Neural progenitor cell (in vitro differentiated cells): ENCODE measurements at places on chromosomes 16 and 17.

DNA sequence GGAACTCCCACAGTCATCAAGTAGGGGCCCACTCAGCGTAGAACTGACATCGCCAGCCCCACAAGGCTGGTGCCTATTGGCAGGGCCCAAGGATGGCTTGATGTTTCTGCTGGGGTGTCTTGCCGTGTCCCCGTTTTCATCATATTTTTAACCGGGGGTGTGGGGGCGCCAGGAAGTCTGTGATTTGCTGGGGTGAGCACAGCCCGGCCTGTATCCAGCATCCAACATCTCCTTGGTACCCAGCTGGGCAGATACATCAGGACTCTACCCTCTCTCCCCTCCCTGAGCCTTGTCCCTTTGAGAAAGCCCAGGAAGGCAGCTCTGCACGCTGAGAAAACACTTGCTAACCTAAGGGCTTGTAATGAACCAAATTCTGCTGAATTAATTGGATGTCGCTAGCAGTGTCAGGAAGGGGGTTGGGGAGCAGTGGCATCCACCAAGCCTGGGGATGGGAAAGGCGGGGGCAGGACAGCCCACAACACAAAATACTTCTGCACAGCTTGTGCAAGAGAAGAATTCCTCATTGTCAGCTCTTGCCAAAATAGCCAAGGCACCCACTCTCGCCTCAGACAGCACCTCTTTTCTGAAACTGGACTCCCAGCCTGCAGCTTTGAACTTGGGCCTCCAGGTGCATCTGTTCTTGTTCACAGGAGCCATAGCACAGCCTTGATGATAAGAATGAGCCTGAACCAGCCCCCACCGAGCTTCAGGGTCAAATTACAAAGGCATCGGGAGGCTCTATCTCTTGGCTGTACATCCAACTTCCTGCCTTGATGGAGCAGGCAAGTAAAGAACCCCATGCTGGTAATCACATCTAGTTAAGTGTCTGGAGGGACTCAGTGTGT, 63.7 kb upstream of the LYRM9 start:
- DNase-seq: no peak

- no peak for DNase-seq
Measured at GRCh38 chr17:65057531-65058090, 1.1 kb upstream of the GNA13 start.

DNA sequence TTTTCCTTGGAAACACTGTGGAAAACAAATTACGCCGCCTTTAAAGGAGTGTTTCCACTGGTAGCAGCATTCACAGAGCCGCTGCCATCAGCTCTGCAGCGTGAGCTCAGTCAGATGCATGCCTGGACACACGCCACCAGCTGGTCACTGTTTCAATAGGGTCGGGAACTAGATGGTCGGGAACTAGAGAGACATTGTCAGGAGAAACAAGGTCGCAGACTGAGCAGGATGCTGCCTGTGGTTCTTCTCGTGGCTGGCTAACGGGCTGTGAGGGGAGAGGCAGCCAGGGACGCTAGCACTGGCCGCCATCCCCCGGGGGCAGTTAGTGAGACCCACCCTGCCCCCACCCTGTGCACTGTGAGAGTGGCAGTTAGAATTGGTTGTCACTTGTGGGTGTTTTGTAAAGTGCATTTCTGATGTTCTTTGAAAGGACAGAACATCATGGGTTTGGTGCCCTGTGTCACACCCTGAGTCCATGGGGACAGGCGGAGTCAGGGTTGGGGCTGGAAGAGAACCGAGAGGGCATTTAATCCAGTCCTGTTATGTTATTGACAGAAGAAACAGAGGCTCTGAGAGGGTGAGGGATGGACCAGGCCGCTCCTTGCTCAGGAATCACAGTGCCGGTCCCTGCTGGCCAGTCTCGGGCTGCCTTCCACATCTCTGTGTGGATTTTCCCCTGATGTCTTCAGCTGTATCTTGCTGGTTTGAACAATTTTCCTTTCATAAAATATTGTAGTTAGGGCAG, 86.3 kb downstream of the SPECC1 start:
- peak; percentile 83 for DNase-seq

GRCh38 chr16:85984947-85985451, 86.0 kb downstream of the IRF8 start:
- no peak for DNase-seq

- no peak for DNase-seq
Measured at GRCh38 chr16:88735121-88735520, 28.8 kb downstream of the CTU2 start.

- DNase-seq: no peak
Measured at GRCh38 chr17:34201225-34201624, 53.9 kb upstream of the CCL2 start.

DNA sequence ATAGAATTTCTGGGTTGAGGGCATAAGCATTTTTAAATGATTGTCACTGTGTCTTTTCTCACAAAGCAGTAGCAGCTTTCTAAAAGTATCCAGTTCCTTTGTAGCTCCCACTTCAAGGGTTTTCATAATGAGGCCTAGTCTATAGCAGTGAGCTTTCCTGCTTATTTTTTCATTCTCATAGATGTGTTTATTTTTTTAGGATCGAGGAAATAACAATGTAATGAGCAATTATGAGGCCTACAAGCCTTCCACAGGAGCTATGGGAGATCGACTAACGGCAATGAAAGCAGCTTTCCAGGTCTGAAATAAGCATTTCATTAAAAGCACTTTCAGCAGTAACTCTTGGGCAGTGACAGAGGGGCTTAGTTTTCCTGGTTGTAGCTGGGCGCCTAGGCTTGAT, 10.6 kb upstream of the PSMC5 start:
- DNase-seq: no peak

DNA sequence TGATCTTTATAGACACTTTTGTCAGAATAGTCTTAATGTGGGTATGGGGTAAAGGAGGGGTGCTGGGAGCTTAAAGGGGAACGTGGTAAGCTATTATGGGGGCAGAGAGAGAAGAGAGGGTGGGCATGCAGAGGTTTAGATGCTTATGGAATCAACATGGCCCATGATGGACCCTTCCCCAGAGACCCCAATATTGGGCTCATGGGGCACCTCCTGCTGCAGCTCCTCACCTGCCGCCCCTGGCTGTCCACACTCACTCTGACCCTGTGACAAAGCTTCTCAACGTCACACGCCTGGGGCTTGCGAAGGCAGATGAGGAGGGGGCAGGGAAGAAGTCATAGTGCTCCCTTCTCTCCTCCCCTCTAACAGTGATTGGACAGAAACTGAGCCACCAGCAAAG, 95.3 kb downstream of the SHISA6 start:
- no peak for DNase-seq

GRCh38 chr16:73601911-73602310, 554.0 kb upstream of the ZFHX3 start:
- DNase-seq: no peak

DNA sequence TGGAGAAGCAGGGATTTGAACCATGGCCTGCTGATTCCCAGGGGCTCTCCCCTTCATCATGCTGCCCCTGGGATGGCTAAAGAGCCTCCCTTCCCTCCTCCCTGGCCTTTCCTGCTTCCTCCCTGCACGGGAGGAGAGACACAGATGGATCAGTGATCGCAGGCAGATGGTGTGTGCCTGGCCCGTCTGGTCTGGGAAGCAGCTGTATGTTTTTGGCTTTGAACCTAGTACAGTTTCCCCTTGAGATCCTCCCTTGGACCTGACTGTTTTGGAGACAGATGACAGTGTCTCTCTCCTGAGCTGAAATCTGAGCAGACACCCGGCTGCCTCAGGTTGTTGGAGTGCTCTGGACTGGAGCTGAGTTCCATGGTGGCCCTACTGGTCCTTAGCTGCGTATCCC, 29.0 kb upstream of the ATP2C2 start:
- no peak for DNase-seq

DNA sequence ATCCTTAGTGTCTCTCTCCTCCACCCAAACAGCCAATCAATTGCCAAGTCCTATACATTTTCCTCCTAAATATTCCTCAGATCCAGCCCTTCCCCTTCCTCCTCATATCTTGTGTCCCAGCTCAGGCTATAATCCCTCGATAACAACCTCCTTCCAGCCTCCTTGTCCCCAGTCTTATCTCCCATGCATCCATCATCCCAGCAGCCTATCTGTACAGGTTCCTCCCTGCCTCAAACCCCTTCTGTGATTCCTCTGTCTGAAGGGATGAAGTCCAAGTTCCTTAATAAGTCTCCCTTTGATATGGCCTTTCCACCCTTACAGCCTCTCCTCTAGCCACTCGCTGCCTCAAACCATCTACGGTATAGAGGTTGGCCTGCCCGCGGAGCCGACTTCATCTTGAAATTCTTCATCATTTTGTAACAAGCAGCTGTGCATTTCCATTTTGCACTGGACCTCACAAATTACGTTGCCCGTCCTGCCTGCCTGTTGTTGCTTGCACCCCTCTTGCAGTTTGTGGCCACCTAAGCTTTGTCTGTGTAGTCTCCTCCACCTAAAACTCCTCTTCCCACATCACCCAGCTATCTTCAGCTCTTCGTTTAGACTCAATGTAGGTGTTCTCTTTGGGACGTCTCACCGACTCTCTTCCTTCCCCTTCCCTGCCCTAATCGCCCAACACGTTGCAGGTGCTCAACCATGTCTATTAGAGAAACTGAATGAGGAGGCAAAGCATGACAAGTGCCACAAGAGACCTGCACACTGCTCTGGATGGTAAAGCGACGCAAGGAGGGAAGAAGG, 786 bp upstream of the CDK5RAP3 start:
- no peak for DNase-seq

GRCh38 chr16:56075732-56076388, 115.4 kb upstream of the GNAO1 start:
- DNase-seq: no peak

DNA sequence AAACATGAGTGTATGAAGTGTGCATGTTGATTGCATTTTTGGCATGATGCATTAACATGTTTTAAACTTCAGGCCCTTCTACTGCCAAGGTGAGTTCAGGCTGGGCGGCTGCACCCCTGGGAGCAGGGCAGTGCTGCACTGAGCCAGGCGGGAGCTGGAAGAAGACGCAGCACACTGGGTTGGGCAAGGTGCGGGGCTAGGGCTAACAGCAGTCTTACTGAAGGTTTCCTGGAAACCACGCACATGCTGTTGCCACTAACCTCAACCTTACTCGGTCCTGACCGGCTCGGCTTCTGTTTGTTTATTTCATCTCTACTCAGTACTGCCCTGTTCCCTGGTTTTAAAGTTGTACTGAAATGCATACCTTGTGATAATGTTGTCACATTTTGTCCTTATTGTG, 61.0 kb downstream of the MAP2K4 start:
- no peak for DNase-seq

DNA sequence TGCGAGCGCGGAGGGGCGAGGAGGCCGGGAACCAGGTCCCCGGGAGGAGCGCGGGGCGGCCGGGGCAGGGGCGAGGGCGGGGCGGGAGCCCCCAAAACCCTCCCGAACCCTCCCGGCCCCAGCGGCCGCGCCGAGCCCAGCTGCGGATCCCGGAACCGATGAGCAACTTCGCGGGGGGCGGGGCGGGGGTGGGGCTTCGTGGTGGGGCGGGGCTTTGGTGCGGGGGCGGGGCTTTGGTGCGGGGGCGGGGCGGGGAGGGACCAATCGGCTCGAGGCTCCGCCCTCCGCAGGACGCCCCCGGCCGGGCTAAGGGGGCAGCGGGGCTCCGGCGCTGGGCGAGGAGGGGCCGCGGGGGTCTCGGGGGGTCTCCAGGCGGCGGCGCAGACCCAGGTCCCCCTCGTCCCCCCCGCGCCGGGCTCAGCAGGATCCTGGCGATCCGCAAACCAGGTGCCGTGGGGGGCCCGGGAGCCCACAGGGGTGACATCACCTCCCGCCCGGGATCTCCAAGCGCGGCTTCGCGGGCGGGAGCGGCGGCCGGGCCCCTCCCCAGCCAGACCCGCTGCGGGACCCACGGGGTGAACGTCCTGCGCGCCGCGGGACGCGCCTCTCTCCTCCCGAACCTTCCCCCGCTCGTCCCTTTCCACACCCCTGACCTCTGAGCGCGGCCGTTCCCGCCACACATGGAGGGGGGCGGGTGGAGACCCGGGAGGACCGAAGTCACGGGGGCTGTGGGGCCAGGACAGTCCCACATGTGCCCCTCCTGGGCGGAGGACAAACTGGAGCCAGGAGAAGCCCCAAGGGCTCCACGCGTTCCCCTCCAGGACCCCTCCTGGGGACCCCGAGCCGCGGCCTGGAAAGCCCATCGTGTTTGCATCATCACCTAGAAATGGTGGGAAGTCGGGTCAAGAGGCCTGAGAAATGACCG, at the start of gene ABR:
Gene ABR, minus strand, starts transcription at position 164 of the 925 bp plus-strand sequence. CDS start 254 bp downstream, outside the sequence.
- peak; percentile 75 for DNase-seq

GRCh38 chr16:5045499-5046115, 11.9 kb upstream of the NAGPA start:
- DNase-seq: no peak

- no peak for DNase-seq
Measured at GRCh38 chr16:13839577-13839976, 80.4 kb upstream of the ERCC4 start.

GRCh38 chr17:27915709-27916108, 22.5 kb upstream of the LYRM9 start:
- peak; percentile 65 for DNase-seq

GRCh38 chr17:80045703-80046102, 9.3 kb downstream of the CCDC40 start:
- no peak for DNase-seq

DNA sequence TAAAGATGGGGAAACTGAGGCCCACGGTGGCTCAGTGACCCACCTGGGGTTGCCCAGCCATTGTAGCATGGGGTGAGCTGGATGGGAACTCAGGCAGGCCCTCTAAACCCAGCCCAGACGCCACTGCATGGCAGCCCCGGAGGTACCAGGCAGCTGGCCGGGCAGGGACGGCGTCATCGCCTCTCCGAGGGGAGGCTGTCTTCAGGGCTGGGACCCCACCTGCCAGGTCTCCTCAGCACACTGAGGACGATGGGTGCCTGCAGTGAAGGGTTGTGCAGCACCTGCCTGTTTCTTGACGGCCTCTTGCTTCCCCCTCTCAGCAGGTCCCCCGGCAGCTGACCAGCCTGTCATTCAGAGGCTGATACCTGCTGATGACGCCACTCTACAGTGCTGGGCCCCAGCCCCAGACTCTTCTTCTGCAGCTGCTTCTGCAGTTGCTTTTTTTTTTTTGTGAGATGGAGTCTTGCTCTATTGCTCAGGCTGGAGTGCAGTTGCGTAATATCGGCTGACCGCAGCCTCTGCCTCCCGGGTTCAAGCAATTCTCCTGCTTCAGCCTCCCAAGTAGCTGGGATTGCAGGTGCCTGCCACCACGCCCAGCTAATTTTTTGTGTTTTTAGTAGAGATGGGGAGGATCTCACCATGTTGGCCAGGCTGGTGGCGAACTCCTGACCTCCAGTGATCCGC, 24.7 kb downstream of the RNF213 start:
- no peak for DNase-seq

- DNase-seq: no peak
Measured at GRCh38 chr17:78915872-78916632, 9.1 kb downstream of the TIMP2 start.
